ENCODE measurements at places on chromosomes 4 and X. TPM values are rescaled to one million over a fixed set of nuclear protein-coding genes. Genes with fewer than 3 reads are reported as not detected.

Gene DCUN1D4
- total RNA-seq = 45.0 TPM

Gene KCNE5
- total RNA-seq = not detected

Gene PRPS2
- 3.7 TPM for total RNA-seq

Gene YIPF7
- total RNA-seq = 1.4 TPM

Gene MAGEB1
- not detected for total RNA-seq

Gene HS6ST2
- total RNA-seq = 0.19 TPM

Gene SRPX
- total RNA-seq = 55.9 TPM

Gene FAM47E
- total RNA-seq = 3.0 TPM

Gene PAK3
- 0.27 TPM for total RNA-seq

Gene AFP
- total RNA-seq = not detected

Gene CASP3
- 12.1 TPM for total RNA-seq

Gene MAGEA12
- total RNA-seq = not detected

DNA sequence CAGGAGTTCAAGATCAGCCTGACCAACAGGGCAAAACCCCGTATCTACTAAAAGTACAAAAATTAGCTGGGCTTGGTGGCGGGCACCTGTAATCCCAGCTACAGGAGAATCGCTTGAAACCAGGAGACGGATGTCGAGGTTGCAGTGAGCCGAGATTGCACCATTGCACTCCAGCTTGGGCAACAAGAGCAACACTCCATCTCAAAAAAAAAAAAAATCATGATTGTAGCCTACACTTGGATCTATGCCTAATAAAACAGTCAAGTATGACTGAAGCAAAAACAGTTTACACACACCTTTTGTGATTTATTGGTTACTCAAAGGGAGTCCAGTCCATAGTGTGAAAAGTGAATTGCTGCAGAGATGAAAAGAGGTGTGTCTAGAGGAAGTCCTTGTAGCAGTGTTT, 34.7 kb upstream of the TASL start:
- no peak for DNase-seq

DNA sequence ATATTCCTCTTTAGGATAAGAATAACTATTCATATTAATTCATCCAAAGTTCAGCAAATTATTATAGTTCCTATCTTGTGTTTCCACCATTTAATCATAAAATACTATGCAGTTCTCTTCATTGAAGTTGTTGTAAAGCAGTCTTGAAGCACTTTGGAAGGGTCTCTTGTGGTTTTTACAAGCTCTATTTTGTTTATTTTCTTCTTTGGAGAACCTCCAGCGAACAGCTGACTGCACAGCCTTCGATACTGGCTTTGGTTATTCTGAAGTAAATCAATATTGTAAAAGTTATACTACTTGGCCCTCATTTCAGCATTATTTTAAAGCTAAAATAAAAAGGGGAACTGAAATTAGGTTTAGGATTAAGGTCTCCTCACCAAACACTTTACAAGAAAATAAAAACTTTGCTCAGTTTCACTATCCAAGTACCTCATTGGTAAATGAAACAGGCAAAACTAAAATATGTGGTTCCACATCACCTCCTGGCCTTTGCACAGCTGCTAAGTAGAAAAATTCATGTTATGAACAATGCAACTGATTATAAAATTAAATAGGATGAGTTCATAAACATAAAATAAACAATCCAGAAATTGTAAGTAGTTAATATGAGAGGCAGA, 1629.2 kb upstream of the ADGRL3 start:
- no peak for DNase-seq

GRCh38 chr4:132180020-132180427, 969.1 kb upstream of the PCDH10 start:
- no peak for DNase-seq

GRCh38 chr4:136741468-136741867, 790.8 kb downstream of the PCDH18 start:
- no peak for DNase-seq

DNA sequence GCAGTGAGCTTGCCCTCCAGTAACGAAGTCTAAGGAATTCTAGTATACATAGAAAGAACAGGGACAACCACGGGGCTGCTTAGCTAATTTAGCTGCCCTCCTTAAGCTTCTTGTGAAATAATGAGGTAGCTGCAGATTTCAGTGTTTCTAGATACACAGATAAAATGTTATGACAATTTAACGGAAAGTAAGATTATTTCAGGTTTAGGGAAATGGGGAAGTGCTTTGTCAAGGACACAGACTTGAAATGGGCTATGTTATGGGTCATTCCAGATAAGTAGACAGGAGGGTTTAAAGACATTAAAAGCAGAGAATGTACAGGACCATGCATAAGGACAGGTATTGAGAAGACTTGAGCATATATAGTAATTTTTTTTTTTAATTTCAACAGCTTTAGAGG, 34.2 kb upstream of the ZNF518B start:
- no peak for DNase-seq

DNA sequence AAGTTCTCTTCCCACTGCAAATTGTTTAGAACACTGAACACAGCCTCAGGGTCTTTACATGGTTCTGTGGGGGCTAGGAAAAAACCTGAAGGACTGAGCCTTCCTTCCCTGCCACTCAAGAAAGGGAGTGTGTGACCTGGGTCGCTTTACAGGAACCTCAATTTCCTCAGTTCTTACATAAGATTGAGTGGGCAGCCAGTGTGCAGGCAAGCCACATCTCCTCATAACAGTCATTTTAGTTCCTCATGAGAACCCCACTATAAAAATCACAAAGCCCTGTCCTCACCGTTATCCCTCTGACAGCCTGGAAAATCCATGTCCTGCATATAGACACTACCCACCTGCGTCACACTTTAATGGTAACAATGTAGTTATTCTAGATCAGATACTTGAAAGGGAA, 2.1 kb upstream of the ETDC start:
- DNase-seq = no peak

DNA sequence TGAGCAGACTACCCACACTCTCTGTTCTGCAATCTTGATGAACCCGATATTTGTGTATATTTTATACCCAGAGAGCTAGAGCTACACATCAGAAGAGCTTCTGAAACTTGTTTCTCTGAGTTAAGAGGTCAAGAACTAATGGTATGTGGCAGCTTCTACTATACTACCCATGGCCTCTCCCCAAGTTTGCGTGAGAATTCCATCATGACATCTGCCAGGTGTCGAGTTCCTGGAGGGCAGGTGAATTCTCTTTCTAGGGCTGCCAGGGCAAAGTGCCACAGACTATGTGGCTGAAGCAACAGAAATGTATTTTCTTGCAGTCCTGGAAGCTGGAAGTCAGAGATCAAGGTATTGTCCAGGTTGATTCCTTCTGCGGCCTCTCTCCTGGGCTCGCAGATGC, 4.4 kb downstream of the SORCS2 start:
- DNase-seq = no peak

- DNase-seq = no peak
These were observed 18.8 kb downstream of the IL3RA start for GRCh38 chrX:1355131-1356046.

GRCh38 chrX:73977542-73978169, 326.3 kb upstream of the ZCCHC13 start:
- DNase-seq = no peak

DNA sequence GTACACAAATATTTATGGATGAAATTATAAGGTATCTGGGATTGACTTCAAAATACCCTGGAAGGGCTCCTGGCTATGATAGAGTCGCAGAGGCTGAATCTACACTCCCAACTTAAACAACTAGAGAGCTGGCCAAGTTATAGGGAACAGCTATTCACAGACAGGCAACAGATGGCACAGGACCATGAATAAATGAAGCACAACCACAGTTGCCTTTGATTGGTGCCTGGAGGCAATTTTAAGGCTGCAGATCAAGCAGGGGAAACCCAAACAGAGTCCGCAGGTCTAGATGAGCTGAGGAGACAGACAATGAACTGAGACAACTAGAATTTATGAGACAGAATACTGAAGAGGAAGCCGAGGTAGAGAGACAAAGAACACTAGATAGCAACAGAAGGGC, 155.9 kb downstream of the EVC2 start:
- no peak for DNase-seq

- DNase-seq = no peak
These were observed 174.8 kb downstream of the HHIP start for GRCh38 chr4:144820728-144821085.

GRCh38 chrX:113906168-113906567, 677.7 kb upstream of the HTR2C start:
- DNase-seq = no peak

- DNase-seq = no peak
These were observed 92.7 kb downstream of the LARP1B start for GRCh38 chr4:128153800-128154199.

GRCh38 chr4:84847978-84848377, 118.5 kb downstream of the WDFY3 start:
- DNase-seq = no peak

DNA sequence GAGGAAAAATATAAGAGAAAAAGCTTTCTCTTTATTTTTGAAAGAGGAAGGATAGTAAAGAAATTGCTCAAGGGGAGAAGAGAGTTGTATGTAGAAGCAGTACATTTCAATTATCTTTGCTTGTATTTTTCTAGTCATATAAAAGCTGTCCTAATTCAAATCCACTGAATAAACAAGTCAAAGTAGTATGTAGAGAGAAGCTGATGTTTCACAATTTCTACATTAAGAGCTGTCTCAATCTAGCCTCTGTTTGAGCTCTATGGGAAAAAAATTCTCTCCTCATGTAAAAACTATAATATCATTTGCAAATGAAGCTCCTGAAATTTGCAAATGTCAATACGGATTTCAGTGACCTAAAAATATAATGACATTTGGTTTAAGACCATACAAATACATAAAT, 52.6 kb downstream of the CHM start:
- no peak for DNase-seq

GRCh38 chrX:65744965-65745364, 77.5 kb downstream of the MSN start:
- DNase-seq = no peak

GRCh38 chr4:80010316-80010715, 62.7 kb downstream of the ANTXR2 start:
- DNase-seq = no peak

DNA sequence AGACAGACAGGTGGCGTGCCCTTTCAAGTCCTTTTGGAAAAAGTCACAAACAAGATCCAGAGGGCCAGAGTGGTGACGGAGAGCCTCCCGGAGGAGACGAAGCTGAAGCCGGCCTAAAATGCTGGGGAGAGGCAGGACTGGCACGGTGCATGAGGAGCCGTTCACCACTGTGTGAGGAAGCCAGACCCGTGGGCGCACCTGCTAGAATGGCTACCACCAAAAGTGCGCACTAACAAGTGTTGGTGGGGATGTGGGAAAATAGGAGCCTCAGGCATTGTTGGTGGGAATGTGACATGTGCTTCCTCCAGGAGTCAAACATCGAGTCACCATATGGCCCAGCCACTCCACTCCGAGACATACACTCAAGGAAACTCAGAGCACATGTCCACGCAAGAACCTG, 67.4 kb upstream of the HELT start:
- DNase-seq = no peak

DNA sequence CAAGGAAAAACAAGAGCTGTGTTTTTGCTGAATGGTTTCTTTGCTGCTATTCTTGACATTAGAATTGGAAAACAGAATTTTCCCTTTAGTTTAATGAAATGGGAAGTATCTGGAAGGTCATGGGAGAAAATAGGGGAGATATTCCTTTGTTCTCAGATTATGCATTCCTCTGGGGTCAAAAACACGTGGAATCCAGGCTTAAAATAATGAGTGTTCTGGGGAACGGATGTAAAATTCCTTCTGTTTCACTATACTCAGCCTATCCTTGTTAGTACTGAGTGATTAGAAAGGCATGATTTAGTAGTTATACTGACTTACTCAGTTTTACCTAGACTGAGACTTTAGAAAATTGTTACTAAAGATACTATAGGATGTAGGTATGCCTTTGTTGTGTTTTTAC, 107.3 kb downstream of the ARHGAP10 start:
- DNase-seq = no peak

- DNase-seq = no peak
These were observed 67.8 kb downstream of the NBDY start for GRCh38 chrX:56796641-56797395.

DNA sequence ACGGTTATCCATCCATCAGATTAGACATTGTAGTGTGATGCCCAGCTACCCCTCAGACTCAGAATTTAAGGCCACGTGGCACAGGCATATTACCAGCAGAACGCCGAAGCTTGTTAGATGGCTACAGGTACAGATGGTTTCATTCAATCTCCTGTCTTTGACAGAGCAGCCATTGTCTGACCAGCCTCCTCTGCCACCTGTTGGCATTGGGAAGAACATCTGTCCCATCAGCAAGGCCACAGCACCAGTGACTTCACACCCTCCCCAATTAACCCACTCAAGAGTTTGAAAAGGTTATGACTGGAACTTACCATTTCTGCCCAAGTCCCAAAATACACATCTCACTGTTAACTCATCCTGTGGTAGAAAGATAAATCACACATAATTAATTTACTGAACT, 22.0 kb upstream of the PHKA2 start:
- DNase-seq = no peak

DNA sequence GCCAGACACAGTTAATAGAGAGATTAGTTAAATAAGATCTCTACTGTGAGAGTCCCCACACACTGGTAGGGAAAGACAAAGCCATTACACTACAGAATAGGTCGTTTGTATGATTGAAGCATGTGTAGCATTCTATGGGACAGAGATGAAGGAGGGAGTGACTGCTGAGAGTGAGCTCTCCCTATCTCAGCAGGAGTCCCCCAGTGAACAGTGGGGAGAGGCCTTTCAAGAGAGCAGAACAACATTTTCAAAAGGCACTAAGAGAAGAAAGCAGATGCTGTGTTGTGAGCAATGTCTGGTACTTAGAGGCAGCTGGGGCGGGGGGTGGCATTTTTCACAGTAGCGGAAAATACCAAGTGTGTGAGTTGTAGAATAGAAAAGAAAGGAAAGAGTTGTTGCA, 413.6 kb downstream of the AFF2 start:
- DNase-seq = no peak

GRCh38 chr4:123480706-123481418, 84.3 kb downstream of the SPRY1 start:
- no peak for DNase-seq

DNA sequence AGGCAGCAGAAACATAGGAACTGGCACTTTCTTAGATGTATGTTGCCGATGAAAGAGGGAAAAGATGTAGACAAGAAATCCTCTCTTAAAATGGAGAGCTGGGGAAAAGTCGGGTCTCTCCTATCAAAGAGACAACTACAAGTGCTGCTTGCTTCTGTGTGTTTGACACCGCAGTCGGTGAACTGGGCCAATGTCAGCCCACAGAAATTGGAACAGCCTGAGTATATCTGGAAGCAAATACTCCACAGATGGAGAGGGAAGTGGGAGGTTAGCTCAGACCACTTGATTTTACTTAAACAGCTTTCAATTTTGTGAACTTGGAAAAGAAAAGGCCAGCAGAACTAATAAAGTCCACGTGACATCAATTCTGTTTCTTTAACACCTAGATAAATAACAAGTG, 230.9 kb upstream of the FAT1 start:
- DNase-seq = no peak

All from left ventricle myocardium inferior (tissue), 1 donor.